ENCODE measurements at places on chromosomes 5 and 9.

GRCh38 chr9:83219924-83220438 is 157.0 kb upstream of the RASEF start:
- no peak for DNase-seq

- no peak for DNase-seq
Observed at GRCh38 chr5:54669845-54670244, 152.3 kb downstream of the SNX18 start.

DNA sequence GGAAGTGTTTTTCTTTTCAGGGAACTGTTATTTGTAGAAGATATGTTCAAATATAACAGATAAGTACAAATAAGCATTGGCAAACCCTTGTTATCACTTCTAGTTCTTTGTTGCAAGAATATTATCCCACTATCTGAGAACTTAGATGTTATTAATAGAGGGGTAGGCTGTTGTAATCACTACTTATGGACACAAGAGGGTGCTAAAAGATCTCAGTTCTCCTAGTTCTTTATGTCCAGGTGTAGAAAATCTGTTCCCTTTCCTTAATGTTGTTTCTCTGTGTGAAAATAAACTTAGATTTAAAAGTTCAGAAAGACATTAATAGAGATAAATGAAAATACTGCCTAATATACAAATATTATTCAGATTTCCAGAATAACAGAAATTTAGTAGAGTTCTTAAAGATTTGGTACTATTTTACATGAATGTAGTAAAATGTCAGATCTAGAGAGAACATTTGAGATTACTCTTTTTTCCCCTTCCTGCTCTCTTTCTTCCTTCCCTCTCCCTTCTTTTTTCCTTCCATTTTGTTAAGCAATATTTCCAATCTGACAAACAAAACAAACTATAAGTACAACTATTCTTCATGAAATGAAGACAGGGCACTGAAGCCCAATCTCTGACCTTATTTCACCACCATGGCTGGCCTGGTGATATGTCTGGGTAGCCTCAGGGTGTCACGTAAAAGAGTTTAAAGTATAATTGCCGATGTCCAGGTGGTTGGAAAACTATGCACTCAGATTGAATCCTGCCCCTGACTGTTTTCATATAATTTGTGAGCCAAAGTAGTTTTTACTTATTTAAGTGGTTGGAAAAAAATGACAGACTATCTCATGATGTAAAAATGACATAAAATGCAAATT is 43.6 kb upstream of the C5orf46 start:
- DNase-seq: peak; percentile 24

DNA sequence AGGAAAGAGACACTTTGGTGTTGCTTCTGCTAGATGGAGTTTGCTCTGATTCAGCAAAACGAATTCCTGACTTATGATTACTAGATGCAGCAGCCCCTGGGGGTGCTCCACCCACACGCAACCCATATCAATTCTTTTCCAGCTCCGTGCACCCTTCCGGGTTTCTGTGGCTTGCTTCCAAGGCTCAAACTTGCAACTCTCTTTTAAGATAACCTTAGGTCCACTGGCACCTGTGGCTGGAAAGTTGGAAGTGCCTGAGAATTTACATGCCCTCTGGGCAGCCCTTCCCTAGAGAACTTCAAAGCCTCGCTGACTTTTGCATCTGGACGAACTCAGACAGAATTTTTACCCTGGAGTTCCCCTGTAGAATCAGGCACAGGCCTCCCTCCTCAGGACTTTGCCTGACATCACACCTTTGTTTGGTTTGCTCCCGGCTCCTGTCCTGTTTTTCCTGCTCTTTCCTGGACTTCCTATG is 224.9 kb downstream of the SNX18 start:
- no peak for DNase-seq

- no peak for DNase-seq
Observed at GRCh38 chr5:175104677-175105076, 339.3 kb downstream of the DRD1 start.

GRCh38 chr9:108184941-108185340 is 670.8 kb downstream of the ACTL7B start:
- no peak for DNase-seq

- no peak for DNase-seq
Observed at GRCh38 chr5:151660616-151661495, 25.9 kb downstream of the SPARC start.

DNA sequence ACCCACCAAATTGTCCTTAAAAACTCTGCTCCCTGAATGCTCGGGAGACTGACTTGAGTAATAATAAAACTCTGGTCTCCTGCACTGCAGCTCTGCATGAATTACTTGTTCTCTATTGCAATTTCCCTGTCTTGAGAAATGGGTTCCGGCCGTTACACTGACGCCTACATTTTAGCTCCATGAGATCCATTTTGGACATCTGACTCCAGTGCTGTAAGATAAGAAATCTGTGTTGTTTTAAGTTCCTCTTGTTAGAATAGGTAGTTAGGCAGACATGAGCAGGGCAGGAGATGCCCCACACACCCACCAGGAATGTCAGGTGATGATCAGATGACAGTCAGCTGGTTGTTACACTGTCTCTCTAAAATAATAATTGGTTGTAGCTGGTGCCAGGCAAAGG is 125.8 kb upstream of the SHB start:
- no peak for DNase-seq

DNA sequence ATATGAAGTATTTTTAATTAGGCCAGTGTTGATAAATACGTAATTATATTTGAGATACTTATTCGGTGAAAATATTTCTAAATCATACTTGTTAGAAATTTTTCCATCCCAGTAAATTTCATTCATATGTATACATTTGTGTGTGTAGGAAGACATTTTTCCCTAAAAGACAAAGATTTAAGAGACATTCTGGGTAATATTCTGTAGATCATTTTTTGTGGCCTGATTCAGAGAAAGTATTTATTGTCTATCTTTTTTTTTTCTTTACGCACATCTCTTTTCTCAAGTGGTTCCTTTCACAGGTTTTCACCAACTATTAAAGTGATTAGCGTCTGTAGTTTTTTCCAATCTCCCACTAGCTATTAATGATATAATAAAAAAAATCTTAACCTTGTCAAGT is 224.1 kb downstream of the MEF2C start:
- no peak for DNase-seq

DNA sequence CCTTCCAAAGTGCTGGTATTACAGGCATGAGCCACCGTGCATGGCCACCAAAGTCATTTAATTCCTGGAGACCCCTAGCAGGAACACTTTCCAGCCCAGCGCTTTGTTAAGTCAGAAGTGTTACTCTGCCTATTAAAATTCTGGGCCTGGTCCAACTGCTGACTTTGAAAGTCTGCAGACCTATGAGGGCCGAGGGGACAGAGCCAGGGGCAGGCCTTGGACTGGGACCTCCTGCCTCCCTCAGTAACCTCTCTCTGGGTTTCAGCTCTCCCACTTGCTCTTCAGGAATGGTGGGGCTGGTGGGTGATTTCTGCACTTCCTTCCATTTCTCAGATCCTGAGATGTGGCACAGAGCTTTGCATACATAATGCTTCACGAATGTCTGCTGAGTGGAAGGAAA is 9.7 kb downstream of the C5orf52 start:
- DNase-seq: no peak

DNA sequence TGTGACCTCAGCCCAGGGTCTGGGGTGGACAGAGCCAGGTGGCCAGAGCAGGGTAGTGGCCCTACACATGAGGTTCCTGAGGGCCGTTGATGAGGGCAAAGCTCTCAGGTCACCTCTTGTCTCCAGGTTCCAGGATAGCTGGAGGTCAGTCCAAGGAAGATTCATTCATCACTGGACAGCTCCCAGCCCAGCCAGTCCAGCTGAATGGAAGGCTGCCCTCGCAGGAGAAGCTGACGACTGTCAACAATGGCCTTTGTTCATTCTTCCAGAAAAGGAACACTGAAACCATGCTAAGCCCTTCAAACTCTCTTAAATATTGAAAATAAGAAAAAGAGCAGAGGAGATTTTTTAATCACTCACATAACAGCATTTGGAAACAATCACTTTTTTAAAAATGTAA is 169.7 kb upstream of the TBCA start:
- DNase-seq: no peak

DNA sequence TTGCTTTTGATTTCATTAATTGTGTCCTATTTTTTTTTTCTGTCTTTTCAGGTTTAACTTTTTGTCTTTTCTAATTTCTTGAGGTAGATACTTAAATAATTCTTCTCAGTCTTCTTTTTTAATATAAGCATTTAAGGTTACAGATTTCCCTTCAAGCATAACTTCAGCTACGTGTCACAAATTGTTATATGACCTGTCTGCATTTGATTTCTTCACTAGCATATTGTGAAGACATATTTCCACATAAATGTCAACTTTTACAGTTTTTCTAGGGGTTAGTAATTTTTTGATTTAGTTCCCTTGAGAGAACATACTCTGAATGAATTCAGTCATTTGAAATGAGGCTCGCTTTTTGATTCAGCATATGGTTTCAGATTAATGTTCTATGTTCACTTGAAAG is 35.6 kb downstream of the RASA1 start:
- DNase-seq: no peak
